ENCODE measurements at places on chromosomes 1 and 21.

DNA sequence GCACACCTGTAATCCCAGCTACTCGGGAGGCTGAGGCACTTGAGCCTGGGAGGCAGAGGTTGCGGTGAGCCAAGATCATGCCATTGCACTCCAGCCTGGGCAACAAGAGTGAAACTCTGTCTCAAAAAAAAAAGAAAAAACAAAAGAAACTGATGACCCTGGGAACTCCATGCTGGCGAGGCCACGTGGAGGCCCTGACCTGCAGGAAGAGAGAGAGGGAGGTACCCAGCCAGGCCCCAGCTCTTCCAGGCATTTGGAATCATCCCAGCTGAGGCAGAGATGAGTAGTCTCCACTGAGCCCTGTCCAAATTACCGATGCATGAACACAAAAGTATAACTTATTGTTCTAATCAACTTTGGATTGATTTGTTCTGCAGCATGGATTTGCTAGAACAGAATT is 132.0 kb upstream of the ZBTB40 start:
- DNase-seq: no peak

DNA sequence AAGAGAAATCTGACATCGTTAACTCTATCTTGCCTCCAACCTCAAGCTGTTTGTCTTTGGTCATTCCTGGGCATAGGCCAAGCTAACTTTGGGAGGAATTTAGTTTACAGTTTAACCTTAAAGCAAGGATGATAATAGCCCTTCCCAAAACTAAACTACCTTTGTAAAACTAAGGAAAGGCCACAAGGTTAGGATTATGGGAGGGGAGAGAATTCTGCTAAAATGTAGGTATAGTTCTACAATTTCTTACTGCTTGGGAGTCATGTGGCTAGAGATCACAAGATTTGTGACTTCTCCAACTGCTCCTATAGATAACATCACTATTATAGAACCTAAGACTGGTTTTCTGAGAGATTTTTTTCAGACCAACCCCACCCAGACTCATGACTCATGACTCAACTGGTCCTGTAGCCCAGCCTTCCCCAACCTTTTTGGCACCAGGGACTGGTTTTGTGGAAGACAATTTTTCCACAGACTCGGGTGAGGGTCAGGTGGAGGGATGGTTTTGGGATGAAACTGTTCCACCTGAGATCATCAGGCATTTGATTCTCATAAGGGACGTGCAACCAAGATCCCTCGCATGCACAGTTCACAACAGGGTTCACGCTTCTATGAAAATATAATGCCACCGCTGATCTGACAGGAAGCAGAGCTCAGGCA is 70.7 kb upstream of the MUTYH start:
- no peak for DNase-seq

DNA sequence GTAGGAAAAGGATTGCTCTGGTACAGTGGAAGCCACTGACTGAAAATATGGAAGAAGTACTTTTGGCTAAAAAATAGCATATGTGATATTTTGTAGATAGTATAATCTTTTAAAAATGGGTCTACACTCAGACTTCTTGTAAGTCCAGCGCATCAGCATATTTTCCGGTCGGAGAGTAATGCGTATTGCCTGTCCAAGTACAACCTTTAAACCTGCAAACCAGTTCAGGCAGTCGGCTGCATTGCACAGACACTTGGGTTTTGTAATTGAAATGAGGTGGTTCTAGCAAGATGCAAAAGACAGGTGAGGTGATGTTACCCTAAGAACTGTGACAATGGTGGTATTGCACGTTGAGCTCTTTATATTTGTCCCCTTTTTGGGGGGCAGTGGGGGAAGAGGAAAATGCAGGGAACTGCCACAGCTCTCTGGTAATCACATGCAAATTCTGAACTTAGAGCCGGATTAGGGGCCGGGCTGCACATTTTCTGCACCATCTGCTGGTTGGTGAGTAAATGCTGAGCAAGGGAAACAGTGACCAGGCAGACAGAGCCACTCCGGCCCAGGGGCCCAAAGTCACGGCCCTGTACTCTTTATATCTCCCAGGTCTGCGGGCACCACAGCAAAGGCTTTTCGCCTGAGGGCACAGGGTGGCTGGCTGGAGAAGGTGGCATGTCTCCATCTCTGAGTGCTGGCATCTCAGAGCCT is 2.3 kb downstream of the GPR137B start:
- no peak for DNase-seq

DNA sequence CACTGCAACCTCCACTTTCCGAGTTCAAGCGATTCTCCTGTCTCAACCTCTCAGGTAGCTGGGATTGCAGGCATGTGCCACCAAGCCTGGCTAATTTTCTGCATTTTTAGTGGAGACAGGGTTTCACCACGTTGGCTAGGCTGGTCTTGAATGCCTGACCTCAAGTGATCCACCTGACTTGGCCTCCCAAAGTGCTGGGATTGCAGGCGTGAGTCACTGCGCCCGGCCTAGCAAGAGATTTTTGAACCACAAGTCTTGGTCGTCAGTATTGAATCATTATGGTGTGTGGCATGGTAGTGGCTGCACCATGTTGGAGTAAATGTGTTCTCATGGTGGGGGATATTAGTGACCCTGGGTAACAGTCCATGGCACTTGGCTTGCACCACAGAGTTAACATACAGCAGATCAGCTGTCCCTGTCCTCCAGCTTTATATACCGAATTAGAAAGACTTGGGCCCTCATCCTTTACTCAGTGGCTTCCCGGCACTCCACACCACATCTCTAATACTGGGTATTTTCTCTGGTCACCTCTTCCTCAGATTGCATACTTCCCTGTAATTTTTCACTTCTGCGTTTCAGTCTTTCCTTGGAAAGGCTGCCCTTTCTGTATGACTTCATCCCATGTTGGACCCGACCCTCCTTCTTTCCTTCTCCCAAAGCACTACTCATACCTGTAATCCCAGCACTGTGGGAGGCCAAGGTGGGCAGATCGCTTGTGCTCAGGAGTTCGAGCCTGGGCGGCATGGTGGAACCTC is 25.1 kb downstream of the AK4 start:
- DNase-seq: no peak

- no peak for DNase-seq
Measured at GRCh38 chr1:85638412-85638811, 57.9 kb downstream of the CCN1 start.

DNA sequence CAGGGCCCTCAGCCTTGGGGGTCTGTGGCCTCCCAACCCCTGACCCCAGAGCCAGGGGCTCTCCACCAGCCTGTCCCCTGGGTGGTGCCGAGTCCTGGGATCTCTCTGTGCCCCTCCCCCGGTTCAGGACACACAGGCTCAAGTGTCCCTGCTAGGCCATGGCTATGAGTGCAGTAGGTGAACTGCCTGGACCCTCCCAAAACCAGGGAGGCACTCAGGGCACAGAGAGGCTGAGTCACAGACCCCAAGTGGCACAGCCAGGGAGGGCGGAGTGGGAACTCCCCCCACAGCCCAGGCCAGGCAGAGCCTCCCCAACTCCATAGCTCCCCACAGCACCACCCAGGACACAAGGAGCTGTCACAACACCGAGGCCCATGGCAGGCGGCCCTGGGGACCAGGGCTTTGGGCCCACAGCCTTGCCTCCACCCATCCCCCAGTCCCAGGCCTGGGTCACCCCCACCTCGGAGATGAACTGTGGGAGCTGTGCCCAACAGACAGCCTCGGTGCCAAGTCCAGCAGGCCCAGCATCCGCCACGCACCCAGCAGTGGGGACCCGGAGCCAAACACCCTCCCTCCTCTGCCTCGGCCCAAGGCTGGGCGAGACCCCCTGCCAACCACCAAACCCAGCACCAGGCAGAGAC is 3.2 kb downstream of the DVL1 start:
- DNase-seq: no peak

DNA sequence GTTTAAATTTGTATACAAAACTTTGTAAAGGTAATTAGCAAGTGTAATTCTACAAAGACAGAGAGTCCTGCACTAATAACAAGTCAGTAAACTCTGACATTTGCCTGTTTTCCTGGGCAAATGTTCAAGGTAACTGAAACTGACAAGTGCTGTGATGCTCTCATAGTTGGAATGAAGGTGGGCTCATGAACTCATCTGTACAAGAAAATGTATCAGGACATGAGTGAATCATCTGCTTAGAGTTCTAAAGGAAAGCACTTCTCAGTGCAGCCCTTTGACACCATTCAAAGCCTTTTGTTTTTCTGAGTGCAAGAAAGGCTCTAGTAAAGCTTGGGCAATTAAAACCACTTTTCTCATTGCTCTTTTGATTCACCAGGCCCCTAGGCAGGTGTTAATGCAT is 91.5 kb downstream of the UROD start:
- DNase-seq: no peak

DNA sequence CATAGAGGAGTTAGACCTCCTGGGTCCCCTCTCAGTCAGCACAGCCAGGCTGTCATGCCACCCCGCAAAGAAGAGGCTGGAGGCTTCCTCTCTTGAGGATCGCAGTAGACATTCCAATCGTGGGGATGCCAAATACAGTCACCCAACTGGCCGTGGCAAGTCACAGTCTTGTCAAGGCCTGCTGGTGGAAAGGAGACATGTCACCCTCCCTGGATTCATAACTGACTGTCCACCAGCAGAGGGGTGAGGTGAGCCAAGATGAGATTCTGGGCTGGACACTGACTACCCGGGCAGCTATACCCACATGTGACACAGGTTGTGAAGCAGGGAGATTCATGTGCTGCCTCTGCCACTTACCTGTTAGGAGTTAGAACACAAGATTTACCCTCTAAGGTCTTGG is 123.5 kb upstream of the NGF start:
- no peak for DNase-seq

DNA sequence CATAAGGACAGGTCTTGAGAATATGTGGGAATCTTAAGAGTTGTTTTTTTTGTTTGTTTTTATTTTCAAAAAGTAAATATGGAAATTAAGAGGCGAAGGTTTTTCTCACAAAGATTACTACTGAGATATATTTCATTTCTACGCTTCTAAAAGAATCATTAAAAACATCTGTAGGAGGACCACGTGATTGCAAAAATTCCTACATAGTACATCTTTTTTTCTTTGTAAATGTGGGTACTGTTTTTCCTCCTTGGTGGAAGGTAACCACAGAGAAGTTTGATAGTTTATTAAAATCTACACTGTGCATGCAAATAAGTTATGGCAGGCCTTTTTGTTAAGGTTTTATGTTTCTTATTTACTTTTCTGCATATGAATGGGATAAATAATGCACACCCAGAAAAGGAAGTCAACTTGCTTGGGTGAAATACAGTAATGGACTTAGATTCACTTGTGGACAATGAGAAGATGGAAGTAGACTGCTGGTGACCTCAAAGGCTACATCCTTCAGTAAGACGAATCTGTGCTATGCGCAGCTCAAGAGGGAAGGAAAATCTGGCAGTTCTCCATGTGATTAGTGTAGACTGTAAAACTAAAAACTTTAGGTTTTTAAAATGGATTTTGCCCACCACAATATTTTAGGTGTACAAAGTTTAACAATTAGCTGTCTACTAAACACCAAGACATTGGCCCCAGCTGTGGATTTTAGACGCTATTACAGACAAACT is 2.0 kb downstream of the AK5 start:
- DNase-seq: no peak

DNA sequence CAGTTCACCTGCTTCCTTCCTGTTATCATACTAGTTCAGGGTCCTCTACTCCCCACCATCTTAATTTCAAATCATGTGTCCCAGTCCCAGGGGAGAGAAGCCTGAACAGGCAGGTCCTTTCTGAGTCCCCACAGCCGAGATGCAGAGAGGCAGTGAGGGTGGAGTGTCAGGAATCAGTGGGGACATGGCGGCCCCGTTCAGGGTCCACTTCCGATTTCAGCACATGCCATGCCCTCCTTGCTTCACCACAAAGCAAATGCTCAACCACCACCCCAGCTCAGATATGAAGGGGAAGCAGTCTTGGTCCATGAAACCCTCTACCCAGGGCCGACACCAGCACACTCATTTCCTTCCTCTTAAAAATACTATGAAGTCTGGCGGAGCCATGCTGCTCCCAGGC is 5.2 kb upstream of the SEMA4A start:
- no peak for DNase-seq

DNA sequence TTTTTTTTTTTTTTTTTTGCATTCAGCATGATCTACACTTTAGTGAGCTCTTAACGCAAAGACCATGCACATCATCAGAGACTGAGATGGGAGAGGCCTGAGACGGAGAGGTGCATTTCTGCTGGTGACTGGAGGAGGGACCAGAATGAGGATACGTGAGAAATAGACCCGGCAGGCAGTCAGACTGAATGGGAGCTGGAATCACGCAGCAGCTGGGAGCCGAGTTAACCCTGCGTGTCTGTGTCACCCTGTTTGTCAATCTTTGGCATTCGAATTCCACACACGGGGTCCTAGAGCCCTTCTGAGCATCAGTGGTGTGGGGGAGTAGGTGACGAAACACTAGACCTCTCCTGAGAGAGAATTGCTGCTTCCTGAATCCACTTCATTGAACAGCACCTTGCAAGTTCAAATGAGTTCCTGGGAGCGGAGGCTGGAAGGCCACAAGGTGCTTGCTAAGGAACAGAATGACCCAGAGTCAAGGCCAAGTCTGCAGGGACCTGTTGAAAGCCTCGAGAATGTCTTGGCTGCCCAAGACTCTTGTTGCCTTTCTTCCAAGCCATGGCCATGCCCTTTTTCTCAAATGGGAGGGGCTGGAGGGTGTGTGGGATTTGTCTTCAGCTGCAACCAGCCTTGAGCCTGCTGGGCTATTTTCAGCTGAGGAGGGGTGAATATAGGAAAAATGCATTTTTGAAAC is 123.3 kb downstream of the CNIH3 start:
- DNase-seq: no peak

GRCh38 chr1:29450591-29450990 is 214.3 kb downstream of the PTPRU start:
- DNase-seq: no peak

- no peak for DNase-seq
Measured at GRCh38 chr1:152061952-152062351, 25.1 kb upstream of the S100A11 start.

DNA sequence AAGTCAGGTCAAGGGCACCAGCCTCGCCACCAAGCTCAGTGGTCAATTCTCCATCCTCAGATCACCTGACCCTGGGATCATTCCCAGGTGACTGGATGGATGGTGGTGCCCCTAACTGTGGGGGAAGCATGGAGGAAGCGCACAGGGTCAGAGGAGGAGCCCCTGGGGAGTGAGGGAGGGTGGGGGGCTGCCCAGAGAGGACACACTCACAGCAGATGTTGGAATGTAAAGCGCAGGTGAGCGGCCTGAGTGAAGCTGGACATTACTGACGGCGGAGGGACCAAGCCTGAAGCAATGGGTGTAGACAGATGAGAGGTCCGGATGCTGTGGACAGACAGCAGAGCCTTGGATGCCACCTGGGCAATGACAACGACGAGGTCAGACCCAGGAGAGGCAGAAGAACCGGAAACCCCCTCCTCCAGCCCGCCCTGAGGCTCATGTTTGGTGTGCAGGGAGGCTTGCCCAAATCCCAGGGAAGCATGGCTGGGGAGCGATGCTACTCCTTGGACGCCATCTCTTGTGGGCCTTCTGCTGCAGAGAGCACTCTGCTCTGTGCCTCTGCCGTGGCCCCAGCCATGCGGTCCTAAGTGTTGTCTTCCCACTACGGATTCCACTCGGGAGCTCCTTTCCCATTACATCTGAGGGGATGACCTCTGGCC is 5.7 kb upstream of the CPLANE2 start:
- DNase-seq: no peak
